Cardiac fibroblast (primary cell): ENCODE measurements at places on chromosomes 6 and 20.

DNA sequence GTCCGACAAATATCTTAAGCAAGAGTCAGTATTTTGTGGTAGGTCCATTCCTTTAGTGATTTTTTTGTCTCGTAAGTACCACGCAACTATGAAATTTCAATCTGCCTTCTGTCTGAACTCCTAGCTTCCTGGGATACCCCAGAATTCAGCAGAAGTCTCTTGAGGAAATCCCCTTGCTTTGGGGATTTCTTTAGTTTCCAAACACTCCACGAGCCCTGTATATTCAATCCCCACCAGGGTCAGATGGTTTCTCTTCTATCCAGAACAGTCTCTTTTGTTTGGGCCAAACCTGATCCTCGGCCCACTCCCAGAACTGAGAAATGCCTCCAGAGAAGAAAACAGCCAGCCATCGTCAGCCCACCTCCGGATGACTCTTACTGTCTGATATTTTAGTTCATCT lies 113.0 kb downstream of the CHD6 start:
- no peak for DNase-seq

DNA sequence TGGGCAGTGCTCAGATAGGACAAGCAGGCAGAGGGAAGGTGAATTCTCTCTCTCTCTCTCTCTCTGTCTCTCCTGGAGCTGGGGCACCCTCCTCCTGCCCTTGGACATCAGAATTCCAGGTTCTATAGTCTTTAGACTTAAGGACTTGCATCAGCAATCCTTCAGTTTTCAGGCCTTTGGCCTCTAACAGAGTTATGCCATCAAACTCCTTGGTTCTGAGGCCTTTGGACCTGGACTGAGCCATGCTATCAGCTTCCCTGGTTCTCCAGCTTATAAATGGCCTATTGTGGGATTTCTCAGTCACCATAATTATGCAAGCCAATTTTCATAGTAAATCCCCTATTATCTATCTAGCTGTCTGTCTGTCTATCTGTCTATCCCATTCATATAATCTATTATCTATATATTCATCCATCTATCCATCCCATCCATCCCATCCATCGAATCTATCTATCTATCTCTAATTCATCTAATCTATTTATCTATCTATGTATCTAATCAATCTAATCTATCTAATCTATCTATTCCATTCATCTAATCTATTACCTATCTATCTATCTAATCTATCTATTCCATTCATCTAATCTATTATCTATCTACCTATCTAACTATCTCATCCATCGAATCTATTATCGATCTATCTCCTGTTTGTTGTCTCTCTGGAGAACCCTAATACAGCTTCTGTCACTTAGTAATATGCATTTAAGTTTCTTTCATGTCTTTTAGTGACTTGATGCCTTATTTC lies 48.2 kb upstream of the HIVEP1 start:
- DNase-seq, result no peak

- DNase-seq, result no peak
Observed at GRCh38 chr6:163712981-163713380, 298.5 kb downstream of the QKI start.

DNA sequence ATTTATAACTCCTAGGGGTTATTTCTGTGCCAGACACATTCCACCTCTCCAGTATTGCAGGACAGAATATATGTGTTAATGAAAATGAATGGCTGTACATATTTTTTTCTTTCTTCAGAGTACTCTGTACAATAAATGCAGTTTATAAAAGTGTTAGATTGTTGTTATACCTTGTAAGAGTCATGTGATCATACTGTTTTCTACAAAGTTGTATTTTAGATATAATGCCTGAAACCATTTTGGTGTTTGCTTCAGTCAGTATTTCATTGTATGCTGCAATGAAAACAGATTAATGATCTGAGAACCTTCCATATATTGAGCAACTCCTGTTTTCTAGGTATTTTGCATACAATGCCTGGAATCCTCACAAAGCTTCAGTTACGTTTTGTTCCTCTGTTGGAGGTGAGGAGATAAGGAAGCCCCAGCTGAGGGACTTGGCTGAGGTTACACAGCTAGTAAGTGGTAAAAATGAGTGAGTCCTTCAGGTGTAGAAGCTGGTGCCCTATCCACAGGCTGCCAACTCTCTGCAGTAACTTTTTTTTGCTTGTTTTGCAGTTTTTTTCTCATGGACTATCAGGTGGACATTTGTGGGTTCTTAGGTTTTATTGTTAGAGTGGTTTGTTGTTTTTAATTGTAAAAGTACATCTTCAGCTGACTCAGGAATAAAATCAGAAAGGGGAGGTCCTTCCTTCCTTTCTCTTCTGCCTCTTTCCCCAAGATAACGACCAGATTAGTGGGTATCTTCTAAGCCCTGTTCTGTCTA lies 11.6 kb downstream of the PDCD2 start:
- DNase-seq, result no peak

- DNase-seq, result no peak
Observed at GRCh38 chr6:31935021-31935420, 7.5 kb downstream of the C2 start.
